ENCODE measurements at places on chromosomes 3 and 15.

GRCh38 chr3:168394439-168394838, 298.7 kb upstream of the GOLIM4 start:
- no peak for DNase-seq

- no peak for DNase-seq
These were observed 64.5 kb downstream of the FEM1B start for GRCh38 chr15:68341760-68342725.

DNA sequence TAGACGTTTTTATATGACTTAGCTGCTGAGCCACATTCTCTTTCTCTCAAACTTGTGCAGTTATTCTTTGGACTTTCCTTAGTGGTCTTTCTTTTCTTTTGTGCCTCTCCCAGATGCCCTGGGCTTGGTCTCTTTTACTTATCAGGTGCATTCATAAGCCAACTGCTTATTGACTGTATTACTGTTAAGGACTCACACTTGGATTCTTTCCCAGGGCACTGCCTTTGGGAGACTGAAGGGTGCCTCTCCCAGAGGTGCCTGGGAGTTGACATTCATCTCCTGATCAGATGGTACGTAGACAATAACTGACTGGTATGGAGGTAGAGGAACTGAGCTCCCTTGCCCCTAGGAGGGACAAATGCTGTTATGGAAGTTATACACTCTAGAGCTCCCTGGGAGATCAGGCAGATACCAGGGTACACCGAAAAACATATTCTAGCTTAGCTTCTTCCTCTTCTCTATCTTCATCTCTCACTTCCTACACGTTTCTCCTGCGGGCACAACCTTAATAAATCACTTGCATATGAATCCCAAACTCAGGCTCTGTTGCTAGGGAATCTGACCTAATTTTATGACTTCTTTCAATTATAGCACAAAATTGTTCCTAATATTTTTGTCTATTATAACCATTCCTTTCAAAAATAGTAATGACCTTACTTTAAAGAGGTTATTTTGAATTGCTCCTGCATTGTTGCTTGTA, 24.7 kb downstream of the PARP15 start:
- DNase-seq = no peak

DNA sequence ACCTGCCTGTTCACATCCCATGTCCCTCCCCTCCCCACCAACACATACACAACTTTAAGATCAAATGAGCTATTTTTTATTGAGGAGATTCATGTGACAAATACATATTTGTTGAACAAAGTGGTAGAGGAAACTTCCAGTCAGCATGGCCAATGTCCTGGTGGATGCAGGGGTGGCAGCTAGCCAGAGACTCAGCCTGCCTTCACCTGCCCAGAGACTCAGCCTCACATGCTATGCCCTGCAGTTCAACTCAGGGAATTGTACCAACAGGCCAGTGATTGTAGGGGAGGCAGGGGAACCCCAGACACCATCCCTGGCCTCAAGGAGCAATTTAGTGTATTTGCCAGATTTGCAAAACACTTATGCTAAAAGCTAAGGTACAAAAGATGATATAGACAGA, 136.6 kb downstream of the OPA1 start:
- no peak for DNase-seq

GRCh38 chr3:2441558-2441957, 342.9 kb downstream of the CNTN4 start:
- DNase-seq = no peak

- DNase-seq = no peak
These were observed 69.6 kb upstream of the GSK3B start for GRCh38 chr3:120163816-120164215.

DNA sequence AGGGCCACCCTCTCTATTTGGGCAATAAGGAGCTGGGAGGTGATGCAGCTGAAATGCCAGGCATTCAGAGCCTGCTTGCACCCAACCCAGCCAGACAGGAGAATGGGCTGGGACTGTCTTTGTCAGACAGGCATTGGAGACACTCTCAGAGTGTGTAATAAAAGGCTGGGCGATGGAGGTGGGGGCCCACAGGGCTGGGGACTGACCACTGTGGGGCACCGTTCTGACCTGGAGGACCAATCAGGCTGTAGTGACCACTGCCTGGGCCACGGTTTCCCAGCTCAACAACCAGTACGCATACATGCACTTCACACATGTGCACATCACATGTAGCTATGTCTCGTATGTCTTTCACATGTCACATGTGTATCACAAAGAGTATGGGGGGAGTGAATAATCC, 5.7 kb upstream of the IGDCC3 start:
- no peak for DNase-seq

GRCh38 chr15:70319466-70319865, 221.7 kb upstream of the TLE3 start:
- no peak for DNase-seq

DNA sequence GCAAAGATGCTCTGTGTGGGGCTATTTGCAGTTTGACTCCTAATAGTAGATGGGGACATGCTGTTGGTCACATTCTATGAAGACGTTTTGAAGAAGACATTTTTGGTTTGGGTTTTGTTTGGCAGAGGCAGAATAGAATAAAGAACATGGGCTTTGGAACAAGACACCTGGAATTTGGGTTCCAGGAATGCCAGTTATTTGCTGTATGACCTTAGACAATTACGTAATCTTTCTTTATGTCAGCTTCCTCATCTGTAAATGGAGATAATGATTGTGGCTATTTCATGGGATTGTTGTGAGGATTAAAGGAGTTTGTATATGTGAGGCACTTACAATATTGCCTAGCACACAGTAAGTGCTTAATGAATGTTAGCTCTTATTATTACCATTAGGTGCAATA, 91.6 kb downstream of the MESD start:
- DNase-seq = no peak

GRCh38 chr3:34248352-34248751, 449.9 kb downstream of the PDCD6IP start:
- DNase-seq = no peak

DNA sequence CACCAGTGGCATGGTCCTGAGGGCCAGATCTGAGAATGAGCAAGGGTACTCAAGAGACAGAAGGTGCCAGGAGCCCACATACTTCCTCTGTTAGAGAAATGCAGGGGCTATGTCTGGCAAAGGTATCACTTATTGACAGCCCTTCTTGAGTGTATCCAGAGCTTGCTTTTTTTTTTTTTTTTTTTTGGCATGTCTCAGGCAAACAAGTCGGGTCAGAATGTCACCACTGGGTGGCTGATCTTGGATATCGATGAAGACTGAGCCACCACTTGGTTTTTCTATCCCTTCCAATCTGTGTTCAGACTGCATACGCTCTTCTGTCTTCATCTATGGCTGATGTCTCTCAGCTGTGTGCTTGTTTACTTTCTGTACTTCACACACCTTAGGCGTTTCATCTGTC, 363.4 kb upstream of the C2CD4B start:
- DNase-seq = no peak

DNA sequence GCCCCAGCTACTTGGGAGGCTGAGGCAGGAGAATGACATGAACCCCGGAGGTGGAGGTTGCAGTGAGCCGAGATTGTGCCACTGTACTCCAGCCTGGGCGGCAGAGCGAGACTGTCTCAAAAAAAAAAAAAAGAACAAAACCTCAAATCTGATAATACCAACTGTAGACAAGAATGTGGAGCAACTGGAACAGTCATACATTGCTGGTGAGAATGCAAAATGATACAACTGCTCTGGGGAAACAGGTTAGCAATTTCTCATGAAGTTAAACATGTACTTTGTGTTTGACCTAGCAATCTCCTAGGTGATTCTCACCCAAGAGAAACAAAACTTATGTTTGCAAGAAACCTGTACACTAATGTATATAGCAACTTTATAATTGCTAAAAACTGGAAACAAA, 4.4 kb upstream of the VHL start:
- DNase-seq = no peak

- DNase-seq = no peak
These were observed 44.9 kb upstream of the TMC3 start for GRCh38 chr15:81418891-81419290.

DNA sequence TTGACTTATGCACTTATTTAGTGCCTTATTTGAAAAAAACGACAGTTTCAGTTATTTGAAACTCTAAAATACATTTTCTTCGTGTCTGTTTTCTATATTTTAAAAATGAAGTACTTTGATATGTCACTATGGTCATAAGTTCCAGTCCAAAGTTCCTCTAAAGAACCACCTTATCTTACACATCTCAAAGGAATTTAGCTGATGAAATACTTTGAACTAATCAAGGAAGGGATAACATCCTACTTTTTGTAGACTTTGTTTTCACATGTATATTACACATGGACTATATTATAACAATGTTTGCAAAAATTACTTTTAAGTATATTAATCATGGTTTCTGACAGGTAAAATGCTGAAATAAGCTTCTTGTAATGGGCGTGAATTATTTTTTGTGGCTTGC, 265.8 kb upstream of the ZNF717 start:
- DNase-seq = no peak

DNA sequence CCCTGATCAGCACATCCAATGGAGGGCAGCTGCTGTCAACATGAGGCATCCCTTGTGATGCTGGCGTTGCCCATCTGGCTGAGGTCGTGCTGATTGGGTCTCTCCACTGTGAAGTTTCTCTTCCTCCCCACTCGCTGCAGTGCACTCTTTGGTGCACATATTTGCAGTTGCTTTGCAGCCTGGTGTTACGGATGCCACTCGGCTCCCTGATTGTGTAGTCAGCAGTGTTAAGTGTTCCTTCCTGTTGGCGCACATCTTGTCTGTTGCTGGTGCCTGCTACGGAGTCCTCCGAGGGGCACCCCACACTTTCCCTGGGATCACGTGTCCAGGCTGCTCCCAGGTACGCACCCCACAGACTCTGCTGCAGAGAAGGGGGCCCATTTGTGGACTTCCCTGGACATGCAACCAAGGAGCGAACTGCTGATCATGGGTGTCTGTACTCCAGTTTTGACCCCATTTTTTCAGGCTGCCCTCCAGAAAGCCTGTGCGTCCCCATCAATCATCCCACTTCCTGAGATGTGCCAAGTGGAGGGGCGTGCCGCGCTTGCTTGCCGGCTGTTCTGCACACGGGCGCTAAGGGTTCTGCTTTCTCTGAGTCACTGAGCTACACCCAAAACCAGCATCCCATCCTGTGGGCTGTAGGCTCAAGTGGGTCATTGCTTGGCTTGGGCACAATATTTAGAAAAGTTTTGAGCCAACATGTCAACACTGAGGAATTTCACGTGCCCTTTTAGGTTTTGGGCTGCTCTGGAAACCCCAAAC, 98.6 kb downstream of the FBLN2 start:
- no peak for DNase-seq

DNA sequence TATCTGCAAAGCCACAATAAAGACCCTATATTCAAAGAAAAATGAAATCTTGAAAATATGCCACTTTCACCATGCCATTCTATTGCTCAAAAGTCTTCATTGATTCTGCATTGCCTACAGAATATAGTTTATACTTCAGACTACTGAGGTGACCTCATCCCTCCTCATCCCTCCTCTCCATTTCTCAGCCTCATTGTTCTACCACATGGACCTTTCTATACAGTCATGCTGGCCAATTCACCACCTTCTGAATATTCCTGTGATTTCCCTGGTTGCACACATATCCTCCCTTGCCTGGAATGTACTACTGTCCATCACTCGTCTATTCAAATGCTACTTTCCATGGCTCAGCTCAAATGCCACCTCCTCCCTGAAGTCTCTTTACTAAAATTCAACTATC, 3.5 kb upstream of the COL8A1 start:
- no peak for DNase-seq

DNA sequence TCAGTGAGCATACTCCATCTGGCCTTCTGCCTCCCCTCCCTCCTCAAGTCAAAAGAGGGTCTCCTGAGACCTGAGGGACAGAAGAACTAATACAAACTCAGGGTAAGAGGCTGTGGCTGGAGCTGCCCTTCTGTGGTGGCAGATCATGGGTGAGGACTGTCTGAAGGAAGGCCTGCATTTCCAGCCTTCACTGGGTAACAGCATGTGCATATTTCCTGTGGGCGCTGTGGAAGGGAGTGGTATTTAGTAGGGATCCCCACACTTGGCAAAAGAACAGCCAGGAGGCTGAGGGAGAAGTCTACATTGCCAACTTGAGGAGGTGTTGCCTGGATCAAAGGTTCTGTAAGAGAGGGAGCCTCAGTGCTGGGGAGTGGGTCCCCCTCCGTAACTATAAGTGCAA, 10.1 kb upstream of the ESYT3 start:
- no peak for DNase-seq

GRCh38 chr15:75177360-75178071, 24.2 kb upstream of the C15orf39 start:
- DNase-seq = peak; percentile 19

DNA sequence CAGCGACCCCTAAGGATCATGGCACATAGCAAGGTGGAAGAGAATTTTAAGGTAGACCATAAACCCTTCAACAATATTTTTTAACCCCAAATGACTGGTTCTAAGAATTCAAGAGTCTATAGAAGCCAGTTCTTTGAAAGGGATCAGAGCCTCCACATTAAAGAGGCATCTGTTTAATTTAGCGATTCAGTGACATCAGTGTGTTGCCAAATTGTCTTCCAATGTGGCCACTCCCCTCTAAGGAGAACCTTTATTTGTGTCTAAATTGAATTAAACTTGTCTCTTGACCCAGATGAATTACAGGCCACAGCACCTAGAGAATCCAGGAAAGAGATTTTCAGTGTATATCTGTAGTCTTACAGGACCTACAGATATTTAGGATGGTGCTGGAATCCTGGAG, 6.6 kb upstream of the SH3BP5 start:
- no peak for DNase-seq

- no peak for DNase-seq
These were observed 106.6 kb downstream of the SSR3 start for GRCh38 chr3:156448300-156448699.

- no peak for DNase-seq
These were observed 621 bp downstream of the SOX14 start for GRCh38 chr3:137764563-137765309.

DNA sequence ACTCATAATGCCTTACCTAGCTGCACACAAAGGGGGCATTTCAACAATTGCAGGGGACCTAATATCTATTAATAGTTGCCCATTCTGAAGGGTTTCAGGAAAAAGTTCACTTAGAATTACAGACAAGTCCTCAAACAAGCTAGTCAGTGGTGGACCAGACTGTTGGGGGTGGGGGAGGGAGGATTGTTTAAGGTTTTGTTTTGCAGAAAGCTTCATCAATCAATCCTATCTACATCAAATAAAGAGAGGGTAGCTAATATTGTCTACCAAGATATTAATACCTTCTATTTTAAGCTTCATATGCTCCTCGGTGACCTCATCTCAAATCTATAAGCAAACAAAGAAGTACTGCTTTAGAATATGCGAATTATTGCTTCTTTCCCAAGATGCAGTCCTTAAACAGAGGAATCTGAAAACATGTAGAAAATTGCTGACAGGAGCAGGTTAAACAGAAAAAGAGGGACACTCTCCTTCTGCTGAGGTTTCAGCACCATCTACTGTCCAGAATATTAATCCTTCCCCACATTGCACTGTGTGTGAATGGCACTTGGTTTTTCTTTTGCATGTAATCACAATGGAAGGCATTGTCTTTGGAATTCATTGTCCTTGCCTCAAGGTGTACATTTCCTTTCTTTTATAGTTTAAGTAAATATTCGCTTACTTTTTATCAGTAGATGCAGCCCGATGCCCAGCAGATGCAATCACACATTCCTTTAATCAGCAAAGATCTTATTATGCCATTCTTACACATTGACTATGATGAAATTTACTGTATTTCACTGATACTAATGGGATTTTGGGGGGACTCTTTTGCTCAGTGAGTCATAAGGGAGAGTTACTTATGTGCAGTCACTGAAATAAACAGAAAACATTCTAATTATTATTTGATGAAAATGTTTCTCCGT, 94.7 kb downstream of the IL5RA start:
- DNase-seq = no peak

GRCh38 chr3:48989796-48990635, at the start of gene P4HTM:
Gene P4HTM (plus strand): TSS chr3:48990241. CDS start chr3:48990257, 16 bp downstream.
- peak; percentile 95 for DNase-seq

GRCh38 chr15:77528968-77529319, 103.8 kb downstream of the LINGO1 start:
- peak; percentile 55 for DNase-seq
